Brain (organoid and tissue), 16 donors: ENCODE measurements at places on chromosomes 3 and 15.

GRCh38 chr15:77021803-77022381, 27.0 kb downstream of the PSTPIP1 start:
- no peak for DNase-seq

DNA sequence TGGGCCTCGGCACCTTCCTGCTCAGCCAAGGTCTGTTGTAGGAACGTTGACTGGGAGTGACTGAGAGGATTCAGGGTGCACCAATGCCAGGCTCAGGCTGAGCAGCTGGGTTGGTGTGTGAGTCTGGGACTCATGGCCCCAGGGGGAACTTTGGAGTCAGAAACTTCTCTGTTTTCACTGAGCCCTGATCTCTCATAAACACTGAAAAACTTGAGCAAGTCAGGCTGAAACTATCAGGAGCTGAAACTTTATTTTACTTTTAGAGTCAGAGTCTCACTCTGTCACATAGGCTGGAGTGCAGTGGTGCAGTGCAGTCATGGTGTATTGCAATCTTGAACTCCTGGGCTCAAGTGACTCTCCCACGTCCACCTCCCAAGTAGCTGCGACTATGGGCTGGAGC, 3.0 kb downstream of the TRAK1 start:
- DNase-seq, result no peak

DNA sequence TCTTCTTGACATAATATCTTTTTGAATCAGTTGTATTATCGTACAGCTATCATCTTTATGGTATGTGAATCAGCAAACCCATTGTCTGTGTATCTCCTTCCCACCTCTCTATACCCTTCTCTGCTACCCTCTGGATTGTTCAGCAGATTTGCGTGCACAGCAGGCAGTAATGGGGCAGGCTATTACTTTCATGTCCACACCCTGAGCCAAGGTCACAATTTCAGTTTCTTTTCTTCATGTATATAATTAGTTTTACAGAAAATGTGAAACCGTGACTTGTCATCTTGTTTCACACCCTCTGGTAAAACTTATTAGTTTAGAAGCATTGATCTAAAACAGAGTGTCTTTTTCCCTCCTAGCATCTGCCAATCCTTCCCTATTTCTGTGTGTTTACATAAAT, 770.4 kb upstream of the SEMA6D start:
- no peak for DNase-seq

DNA sequence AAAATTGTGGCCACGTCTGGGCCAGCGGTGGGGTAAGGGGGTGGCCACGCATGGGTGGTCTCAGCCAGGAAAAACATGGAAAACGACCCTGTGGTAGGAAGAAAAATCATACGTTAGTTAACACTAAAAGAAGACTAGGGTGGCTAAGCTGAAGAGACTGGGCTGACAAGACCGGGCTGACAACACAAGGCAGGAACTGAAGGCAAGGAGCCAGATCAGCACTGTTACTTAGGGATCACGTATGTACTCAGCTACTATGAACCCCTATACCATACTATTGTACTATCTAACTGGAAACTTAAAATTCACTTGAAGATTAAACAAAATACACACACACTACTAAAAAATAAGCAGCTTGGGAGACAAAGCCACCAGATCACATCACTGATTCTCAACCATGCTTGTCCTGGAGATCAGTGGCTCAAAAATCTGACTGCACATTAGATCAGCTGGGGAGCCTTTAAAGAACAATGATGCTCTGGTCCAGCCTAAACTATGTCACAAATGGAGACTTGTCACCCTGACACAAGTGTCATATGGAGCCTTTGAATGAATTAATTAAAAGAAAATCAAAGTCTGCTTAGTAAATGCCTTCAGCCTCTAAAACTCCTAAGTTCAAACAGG, 442.2 kb downstream of the SHQ1 start:
- DNase-seq, result peak; percentile 18

- DNase-seq, result no peak
These were observed 56.0 kb downstream of the ADAMTS17 start for GRCh38 chr15:100285641-100286295.

- no peak for DNase-seq
These were observed 37.1 kb upstream of the ARNT2 start for GRCh38 chr15:80367094-80367493.

DNA sequence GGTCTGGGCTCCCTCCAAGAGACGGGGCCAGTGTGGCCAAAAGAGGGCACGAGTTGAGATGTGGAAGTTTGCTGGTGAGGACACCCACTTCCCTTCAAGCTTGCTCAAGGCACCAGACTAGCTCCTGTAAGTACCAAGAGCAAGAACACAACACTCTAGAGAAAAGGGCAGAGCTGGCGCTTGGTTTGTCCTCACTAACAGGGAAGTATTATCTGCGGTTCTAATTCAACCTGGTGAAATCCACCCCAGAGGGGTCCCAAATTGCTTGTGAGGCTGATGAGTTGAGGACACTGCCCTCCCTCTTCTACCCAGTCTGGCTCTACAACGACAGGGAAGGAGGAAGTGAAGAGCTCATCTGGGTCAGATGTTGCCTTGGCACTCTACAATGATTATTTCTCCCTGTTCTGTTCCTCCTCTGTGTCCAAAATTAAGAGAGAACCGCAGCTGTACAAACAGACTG, 16.9 kb upstream of the FSIP1 start:
- no peak for DNase-seq

- DNase-seq, result no peak
These were observed 86.1 kb upstream of the NTRK3 start for GRCh38 chr15:88342666-88343065.

- DNase-seq, result no peak
These were observed 26.5 kb upstream of the CP start for GRCh38 chr3:149247929-149248691.

GRCh38 chr15:57697588-57697987, 8.9 kb upstream of the POLR2M start:
- no peak for DNase-seq

- no peak for DNase-seq
These were observed 145.6 kb upstream of the GMNC start for GRCh38 chr3:191008074-191008473.
